Stimulated activated CD8-positive, alpha-beta memory T cell treated with anti-CD3 and anti-CD28 coated beads, Interleukin-15, amount 100 ng/mL, for 48 hours (primary cell): ENCODE measurements at places on chromosomes 12 and 14.
A peak's percentile ranks its signal among the peaks of the same experiment; 100 is the strongest.

- no peak for DNase-seq
These were observed 12.8 kb upstream of the BEGAIN start for GRCh38 chr14:100599981-100600380.

DNA sequence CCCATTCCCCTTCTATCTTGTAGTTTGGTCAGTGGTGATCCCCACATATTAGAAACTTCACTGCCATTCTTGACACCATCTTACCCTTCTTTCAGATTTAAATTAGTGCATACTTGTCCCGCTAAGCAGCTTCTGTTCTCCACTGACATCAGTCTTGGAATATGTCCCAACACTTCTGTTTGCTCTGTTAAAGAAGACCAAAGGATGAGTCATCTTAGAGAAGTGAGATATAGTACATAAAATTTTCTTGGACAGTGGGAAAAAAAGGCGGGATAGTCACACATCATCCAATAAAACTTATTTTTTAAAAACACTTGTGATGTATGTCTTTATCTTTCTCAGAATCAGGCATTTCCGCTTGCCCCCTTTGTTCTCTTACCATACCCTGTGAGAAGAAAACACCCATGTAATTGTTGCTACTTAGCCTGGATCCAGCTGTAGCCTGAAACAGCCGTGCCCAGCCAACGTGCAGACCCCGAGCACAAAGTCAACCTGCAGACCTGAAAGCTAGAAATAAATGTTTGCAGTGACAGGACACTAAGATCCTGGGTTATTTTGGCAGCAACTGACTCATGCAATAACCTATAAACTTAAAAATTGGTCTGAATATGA, 100.1 kb upstream of the PDE3A start:
- no peak for DNase-seq

DNA sequence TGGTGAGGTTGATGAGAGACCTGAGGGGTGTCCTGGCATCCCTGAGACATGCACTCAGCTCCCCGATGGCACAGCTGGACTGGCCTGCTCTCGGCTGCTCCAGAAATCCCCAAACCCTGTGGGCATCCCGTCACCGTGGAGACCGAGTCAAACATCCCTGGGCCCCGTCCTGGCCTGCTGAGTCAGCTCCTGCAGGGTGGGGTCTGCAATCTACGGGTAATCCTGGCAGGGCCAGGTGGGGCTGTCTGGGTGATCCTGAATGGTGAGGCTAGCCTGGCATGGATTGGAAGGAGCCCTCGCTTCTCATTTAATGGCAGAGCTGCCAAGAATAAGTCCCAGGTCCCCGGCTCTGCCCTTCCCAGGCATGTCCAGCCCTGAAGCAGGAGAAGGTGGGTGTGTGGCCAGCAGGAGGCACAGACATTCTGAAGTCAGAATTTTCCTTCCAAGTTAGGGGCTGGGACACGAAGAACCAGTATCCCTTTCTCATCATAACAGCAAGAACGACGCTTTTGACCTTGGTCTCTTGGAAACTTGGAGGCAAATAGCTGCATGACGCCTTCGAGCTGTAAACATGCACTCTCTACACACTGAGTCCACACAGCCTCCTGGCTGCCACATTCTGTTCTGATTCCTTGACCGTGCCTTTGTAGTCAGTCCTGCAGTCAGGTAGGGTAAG, 17.7 kb upstream of the SERPINA4 start:
- no peak for DNase-seq

DNA sequence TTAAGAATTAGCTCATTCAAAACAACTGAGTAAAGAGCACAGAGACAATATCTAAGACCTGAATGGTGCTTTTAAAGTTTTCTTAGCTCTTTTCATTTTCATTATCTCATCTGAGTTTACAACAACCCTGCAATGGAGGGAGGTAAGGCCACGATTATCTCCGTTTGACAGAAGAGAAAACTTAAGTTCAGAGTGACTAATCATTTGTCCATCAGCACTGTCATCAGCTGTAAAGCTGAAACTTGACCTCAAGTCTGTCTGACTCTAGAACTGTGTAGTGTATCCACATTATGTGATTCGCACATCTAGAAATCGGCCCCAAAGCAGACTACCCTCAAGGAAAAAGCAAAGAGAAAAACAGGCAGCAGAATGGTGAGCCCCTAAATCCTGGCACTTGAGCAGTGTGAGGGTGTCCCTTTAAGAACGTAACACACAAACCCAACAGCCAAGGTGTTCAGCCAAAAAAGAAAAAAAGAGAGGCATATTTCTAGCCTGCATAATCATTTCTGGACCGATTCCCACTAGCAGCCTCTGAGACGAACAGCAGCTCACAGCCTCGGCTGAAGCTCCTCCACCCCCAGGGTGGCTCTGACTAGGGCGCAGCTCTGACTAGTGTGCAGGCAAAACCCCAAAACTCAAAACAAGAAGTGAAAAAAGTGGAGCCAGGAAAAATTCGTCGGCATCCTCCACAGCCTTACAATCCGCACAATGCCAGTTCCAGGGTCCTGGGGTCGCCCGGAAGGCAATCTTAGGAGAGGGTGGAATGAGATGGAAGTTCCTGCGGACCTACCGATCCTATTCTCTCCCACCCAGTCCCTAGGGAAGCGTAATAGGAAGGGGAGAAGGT, 1.6 kb downstream of the STXBP6 start:
- no peak for DNase-seq

DNA sequence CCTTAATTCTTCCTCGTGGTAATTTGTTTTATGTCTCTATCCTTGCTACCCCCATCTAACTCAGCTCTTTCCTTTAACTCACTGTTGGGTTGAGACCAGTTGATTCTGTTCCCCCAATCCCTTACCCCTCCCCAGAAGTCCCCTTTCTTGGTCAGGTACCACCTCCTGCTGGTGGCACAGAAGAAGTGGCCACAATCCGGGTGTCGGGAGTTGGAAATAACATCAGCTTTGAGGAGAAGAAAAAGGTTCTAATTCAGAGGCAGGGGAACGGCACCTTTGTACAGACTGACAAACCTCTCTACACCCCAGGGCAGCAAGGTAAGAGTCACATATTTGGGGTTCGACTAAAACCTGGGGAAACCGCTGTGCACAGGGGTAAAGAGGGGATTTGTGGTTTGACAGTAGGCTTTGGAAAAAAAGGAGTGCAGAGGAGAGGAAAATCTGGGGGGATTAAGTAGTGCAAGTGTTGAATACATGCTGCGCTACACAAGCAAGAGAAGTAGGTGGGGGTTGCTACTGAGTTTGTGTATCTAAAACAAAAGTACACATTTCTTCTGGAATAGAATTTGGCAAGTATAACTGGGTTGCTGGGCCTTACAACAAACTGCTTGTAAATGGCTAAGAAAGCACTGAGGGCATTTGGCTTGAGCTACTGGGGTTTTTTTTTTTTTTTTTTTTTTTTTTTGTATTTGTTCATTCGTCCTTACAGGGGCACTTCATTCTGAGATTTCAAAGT, 1.3 kb downstream of the A2ML1 start:
- no peak for DNase-seq

DNA sequence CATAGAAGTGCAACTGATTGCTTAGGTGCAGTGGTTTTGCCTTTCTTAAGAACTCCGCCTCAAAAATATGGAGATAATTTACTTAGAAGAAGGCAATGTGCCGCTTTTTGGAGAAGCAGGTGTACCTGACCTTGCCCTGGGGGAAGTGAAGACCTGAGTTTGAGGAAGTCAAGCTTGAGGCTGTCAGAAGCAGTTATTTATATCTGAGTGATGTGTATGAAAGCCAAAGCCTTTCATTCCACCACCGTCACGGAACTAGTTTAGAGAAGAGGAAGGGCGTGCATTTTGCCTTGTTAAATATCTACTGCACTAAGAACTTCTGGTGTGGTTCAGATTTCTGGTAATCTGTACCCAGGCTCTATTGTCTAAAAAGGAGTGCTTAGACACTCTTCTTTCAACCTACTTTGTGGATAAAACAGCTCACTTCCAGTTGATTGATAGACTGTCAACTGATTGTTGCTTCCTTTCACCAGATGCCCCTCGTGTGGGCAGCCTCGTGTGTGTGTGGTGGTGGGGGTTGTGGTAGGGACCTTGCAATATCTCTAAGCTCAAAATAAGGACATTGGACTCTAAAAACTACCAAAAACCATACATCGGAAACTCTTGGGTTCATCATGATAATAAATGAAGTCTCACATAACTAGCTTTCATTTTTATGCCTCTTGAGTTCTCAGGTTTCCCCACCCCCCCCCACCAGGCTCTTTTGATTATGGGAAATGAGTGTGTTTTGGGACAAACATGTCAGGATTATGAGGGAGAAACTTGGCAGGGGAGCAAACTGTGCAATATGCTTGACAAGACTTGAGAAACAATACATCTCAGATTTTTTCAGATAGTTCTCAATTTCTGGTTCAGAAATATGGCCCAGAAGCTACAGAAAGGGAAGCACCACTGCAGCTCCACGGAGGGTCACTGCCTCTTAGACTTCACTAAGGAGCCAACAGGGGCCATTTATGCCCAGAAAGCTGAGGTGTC, 78.6 kb downstream of the ARF6 start:
- DNase-seq, result peak; percentile 53

DNA sequence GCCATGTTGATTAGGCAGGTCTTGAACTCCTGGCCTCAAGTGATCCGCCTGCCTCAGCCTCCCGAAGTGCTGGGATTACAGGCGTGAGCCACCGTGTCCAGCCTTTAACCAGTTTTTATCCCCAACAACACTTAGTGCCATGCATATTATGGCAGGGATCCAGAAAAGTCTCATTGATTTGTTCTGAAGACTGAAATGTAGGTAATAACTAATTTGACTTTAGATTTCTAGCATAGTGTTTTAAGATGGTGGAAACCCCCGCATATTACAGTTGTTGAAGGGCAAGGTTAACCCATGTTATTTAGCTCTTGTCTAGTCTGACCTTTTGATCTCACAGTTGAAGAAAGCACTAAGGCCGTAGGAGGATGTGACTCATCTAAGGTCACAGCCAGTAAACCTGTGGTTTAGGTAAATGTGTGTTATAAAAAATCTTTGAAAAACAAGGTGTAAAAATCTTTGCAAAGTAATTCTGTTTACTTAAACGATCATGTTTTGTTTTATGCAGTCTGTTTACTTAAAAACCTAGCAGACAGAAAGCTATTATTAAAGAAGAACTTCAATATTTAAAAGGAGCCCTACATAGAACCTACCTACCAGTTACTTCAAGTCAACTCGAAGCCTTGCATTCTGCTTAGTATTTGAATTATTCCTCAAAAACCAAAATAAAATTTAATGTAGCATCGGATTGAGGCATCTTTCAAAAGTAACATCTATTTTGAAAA, 24.8 kb downstream of the BICDL1 start:
- no peak for DNase-seq

DNA sequence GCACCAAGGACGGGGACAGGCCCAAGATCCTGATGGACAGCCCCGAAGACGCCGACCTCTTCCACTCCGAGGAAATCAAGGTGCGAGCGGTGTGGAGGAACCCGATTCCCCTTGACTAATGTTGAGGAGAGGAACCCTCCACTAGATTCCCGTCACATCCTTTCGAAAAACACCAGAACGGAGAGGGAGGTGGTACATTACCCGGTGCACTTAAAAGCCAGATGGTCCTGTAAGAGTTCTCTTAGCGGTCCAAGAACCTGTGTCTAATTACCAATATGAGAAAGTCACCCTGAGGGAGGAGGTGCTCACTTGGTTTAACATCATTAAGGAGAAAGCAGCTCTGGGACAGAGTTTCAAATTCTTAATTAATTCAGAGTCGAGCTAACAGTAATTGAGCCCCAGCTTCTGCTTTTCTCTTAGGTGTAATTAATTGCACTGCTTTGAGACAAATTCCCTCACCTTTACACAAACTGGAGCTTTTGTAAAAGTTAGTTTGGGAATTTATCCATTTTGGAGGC, 450 bp downstream of the PRKAB1 start:
- DNase-seq, result no peak

GRCh38 chr12:48022676-48023385, 18.6 kb upstream of the COL2A1 start:
- no peak for DNase-seq

DNA sequence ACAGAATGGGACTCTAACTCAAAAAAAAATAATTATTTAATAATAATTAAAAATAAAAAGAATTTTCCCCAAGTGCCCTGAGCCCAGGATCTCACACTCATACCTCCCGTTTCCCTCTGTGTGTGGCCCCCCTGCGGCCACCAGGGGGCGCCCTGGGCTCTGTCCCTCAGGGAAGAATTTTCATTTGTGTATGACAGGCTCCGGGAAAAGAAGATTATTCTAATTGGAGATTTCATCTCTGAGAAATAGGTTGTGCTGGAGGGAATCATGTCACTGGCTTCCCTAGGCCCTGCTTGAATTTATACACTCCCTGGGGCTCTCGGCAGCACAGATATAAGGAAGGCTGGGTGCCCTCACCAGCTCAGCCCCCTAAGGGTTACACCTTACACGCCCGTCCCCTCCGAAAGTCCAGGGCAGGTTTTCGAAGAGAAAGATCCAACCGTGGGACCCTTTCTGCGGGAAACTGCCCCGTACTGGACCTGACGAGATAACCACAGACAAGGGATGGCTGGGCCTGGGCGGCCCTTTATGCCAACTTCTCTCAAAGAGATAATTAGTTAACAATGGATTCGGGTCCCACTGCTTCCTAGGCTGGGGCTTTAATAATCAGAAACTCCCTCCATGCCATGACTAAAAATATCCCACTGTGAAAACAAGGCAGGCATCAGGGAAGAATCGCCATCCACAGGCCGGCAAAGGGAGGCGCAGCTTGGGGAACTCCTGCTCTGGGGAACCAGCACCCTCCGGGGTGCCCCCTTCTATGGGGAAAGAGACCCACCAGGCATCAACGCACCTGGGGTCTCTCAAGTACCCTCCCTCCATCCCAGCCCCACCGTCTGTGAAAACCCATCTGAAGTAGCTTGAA, 80.7 kb downstream of the KDM2B start:
- DNase-seq, result peak; percentile 39

DNA sequence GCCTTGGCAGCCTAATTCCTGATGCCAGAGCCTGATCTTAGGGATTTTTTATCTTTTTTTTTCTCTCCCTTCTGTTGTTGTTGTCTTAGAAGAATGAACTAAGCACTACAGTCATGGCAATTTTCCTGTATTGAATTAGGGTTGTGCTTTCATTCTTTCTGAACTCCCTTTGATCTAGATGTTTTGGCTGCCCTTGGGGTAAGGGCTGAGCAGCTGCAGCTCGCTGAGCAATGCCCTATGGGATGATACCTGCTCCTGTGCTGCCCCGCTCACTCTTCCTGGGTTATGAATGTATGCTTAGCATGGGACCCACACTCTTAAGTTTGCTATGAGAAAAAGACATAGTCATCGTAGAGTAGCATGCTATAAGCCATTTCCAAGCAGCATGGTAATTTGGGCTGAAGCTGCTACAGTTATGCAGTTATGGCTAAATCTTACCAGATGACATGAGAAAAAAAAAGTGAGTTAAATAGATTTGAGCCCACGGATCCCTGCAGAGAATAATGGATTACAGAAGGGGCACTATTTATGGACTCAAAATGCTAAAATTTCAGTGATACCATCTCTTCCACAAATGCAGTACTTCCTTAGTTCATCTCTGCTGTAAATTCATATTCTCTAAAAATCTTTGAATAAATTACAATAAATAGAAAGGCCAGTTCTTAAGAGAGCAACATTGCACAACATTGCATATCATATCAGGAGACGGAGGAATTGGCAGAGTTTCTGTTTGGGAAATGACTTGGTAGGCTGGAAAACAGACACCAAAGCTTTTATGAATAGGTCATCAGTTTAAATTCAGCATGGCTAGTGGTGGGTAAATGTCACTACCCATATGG, 79.2 kb upstream of the PTHLH start:
- DNase-seq, result no peak

GRCh38 chr12:125882141-125882540, 816.9 kb downstream of the AACS start:
- no peak for DNase-seq
